ENCODE measurements at places on chromosomes 6 and 20.

GRCh38 chr6:45896783-45897441 lies 118.7 kb downstream of the CLIC5 start:
- DNase-seq = no peak

DNA sequence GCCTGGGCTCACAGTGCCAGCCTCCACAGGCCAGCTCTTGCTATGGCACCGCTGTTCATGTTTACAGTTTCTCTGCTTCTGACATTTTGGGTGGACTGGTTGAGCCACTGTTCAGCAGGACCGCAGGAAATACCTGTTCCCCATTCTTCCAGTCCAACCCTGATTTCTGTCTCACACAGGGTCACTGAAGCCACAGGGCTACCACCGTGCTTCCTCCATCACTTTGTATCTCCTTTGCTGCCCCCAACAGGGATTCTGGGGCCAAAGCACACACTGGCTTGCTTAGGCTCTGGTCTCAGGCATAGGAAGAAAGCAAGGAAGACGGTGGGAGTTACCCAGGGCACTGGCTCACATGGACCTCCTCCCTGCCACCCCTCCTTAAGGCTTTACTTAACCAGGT lies 164.5 kb downstream of the UNC5CL start:
- DNase-seq = no peak

GRCh38 chr6:77454386-77454785 lies 8.9 kb downstream of the HTR1B start:
- DNase-seq = no peak

- no peak for DNase-seq
Observed at GRCh38 chr6:4030669-4031068, 48.3 kb downstream of the FAM217A start.

- DNase-seq = no peak
Observed at GRCh38 chr20:57555457-57556184, 5.3 kb upstream of the PCK1 start.

GRCh38 chr6:19551611-19552010 lies 285.6 kb upstream of the ID4 start:
- DNase-seq = no peak

GRCh38 chr6:37732688-37733087 lies 35.0 kb upstream of the MDGA1 start:
- DNase-seq = no peak

DNA sequence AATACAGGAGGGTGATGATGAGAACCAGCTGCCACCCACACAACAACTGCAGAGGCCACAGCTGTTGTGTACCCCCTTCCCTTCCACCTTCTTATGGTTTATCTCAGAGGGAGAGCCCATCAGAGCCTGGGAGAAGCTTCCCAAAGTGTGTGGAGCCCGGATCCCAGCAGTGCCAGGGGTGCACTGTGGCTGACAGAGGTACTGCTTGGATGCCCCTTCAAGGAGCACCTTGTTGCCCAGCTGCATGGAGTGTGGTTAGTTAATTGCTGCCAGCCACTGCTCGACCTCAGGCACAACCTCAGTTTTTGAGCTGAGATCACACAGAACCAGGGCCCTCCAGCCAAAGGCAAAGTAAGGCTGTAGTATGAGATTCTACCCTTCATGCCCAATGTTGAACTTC lies 13.0 kb downstream of the PI3 start:
- DNase-seq = no peak

GRCh38 chr6:16740097-16740496 lies 21.2 kb downstream of the ATXN1 start:
- no peak for DNase-seq

DNA sequence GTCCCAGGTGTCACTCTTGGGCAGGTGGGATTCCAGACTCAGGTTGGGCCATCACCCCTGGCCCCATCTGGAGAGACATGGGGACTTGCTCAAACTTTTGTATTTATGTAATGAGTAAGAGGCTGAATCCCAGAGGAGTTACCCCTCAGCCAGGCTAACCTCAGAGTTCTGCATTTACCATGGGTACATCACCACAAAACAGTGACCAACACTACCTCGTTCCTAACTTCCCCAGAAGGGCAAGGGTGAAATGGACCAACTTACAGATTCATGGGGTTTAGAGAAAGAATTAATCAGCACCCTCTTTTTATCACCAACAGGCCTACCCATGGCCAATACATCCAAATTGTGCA lies 259.9 kb upstream of the MARCKS start:
- DNase-seq = no peak

DNA sequence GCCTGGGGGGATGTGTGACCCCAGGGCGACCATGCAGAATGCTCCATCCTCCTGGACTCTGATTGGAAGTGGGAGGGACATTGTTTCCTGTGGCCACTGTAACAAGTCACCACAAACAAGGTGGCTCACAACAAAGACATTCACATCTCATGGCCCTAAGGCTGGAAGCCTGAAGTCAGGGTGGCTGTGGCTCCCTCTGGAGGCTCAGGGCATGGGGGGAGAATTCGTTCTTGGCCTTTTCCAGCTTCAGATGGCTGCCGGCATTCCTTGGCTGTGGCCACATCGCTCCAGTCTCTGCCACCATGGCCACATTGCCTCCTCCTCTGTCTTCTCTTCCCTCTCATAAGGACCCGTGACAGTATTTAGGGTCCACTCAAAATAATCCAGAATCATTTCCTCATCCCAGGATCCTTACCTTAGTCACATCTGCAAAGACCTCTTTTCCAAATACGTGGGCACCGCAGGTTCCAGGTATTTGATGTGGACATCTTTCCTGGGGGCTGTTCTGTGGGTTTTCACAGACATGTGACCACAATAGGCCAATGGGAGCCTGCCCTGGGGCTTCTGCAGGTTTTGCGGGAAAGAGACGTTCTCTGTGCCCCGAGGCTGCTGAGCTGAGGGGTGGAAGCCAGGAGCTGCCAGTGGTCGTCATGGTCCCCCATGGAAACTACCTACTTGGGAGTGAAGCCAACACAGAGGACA lies 249.3 kb downstream of the PREX1 start:
- DNase-seq = no peak

DNA sequence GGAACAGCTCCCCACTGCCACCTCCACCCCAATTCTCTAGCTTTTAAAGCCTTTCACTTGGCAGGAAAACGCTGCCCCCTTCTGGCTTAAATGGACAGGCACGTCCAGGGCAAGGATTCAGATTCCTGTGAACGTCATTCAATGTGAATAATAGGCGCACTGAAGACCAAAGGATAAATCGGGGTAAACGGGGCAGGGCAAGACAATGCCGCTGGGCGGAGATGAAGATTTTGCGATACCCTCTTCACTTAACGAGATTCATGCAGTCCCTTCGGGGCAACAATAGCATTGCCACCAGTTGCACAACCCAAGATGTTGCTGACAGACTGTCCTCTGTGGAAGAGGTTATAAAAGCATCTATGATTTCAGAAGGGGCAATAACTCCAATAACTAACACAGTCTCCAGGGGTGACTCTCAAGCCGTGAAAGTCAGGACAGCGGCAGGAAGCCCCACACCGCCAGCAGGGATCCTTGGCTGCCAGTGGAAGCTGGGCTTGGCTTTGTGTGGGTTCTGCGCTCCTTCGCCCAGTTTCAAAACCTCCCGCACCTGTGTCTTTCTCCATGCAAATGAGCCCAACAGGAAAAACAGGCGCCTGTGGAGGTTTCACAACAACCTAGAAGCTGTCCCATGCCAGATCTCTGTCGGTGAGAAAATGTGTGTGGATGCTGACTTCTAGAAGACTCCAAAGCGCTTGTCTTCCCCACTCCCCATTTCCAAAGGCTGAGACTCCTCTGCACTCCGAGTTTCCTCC lies 291.8 kb downstream of the BMP7 start:
- no peak for DNase-seq

GRCh38 chr6:141963543-141964295 lies 169.0 kb upstream of the GJE1 start:
- DNase-seq = no peak

DNA sequence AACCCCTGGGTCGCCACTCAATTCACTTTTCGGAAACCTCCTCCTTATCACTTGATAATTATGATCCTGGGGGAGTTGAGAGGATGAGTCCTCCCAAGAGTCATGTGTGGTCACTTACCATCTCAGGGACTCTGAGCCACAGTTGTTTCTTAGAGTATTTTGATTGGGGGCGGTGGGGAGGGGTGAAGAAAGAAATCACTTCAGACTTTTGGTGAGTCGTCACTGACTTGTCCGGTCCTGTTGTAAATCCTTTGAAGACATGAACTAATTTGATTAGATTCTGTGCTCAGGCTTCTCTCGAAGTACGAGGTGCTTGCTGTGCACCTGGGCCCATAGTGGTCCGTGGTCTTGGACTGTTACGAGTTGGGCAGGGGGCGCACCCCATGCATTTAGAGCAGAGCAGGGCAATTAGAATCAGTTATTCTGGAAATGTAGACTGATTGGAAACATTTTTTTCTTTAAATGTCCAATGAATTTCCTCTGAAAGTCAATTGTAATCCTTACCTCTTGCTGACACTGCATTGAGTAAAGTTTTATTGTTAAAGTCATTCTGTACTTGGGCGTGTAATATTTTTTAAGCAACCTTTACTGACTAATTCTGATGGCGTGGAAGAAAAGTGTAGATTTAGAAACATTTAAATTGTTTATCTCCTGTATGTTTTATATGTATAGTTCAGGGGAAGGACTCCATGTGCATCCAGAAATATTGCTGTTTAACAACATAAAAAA lies 173.4 kb downstream of the SLC16A10 start:
- no peak for DNase-seq

GRCh38 chr20:10603971-10604864 lies 69.6 kb downstream of the JAG1 start:
- no peak for DNase-seq

- DNase-seq = no peak
Observed at GRCh38 chr6:76441875-76442274, 369.4 kb upstream of the IMPG1 start.

DNA sequence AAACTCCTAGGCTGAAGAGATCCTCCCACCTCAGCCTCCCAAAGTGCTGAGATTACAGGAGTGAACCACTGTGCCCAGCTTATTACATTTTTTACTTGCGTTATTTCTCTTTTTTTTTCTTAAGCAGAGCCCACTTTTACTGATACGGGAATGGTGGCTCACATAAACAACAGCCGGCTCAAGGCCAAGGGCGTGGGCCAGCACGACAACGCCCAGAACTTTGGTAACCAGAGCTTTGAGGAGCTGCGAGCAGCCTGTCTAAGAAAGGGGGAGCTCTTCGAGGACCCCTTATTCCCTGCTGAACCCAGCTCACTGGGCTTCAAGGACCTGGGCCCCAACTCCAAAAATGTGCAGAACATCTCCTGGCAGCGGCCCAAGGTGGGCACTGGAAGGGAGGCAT lies 10.5 kb downstream of the CAPN11 start:
- no peak for DNase-seq

DNA sequence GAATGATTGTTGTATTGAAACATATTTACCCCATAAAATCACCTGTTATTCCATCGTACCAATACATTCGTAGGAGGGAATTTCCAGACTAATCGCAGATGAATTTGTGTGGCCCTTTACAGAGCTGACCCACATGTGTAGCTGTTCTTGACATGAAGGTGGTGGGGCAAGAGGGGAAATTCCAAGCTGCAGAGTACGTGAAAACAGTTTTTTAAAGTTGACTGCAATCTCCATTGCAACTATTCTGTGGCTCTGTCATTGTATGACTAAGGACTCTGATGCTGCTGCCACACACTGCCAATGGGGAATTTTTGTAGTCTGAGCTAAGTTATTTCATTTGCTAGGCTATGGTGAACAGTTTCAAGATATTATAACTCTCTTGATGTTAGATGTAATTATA lies 46.4 kb upstream of the ADTRP start:
- DNase-seq = no peak

DNA sequence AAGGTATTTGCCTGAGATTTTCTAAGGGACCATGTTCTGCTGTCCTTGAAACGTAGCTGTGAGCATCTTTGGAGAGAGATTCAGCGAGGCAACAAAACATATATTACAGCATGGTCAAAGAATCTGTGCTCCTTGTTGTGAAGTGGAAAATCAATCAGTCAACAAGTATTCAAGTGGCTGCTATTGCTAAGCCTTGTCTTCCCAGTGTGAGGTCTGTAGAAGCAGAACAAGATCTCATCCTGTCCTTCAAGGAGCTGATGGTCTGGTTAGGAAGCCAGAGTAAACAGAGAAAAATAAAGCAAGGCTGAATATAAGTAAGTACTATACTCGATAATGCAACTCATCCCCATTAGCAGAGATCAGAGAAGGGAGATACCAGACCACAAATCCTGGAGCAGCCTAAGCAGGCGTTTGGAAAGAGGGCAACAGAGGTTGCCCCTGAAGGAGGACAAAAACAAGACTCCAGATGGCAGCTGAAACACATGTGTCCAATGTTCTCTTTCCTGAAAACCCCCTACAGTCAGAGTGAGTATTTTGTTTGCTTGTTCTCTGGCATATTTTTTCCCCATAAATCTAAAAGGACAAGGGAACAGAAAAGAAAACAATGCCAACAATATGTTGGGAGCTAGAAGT lies 392.0 kb downstream of the SYNE1 start:
- DNase-seq = no peak

DNA sequence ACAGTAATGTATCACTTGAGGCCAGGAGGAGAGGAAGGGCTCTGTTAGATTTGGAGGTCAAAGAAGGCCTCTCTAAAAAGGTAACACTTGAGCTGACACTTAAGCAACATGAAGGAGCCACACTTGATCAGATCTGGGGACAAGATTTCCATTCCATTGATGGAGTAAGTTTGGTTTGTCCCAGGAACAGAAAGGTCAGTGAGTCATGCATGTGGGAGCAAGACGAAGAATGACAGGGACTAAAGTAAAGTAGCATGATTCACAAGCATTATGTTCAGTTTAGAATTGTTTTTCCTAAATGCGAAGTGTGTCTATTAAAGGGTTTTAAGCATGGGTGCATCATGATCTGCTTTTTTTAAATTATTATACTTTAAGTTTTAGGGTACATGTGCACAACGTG lies 47.4 kb downstream of the COL21A1 start:
- no peak for DNase-seq

Data from GM12892 (cell line).